CD4-positive, alpha-beta T cell treated with Interleukin-17A for 4 hours (primary cell): ENCODE measurements at places on chromosomes 16 and 17.

GRCh38 chr17:41464682-41465081, 2.5 kb downstream of the KRT32 start:
- no peak for DNase-seq

- peak; percentile 50 for DNase-seq
Measured at GRCh38 chr17:61635913-61636432, 45.0 kb upstream of the NACA2 start.

- no peak for DNase-seq
Measured at GRCh38 chr16:88308441-88309173, 74.2 kb upstream of the ZNF469 start.

DNA sequence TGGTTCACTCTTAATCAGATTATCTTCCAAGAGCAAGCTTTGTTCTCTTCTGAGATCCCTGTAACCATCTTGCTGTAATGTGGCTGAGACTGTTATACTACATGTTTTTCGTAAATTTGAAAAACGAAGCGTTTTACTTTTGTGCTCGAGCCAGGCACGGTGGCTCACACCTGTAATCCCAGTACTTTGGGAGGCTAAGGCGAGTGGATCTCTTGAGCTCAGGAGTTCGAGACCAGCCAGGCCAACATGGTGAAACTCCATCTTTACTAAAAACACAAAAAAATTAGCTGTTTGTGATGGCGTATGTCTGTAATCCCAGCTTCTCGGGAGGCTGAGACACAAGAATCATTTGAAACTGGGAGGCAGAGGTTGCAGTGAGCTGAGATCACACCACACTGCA, 7.8 kb downstream of the CUEDC1 start:
- no peak for DNase-seq

- DNase-seq, result no peak
Measured at GRCh38 chr16:129075-129474, 9.4 kb downstream of the NPRL3 start.
